ENCODE measurements at places on chromosomes 7 and 10.

DNA sequence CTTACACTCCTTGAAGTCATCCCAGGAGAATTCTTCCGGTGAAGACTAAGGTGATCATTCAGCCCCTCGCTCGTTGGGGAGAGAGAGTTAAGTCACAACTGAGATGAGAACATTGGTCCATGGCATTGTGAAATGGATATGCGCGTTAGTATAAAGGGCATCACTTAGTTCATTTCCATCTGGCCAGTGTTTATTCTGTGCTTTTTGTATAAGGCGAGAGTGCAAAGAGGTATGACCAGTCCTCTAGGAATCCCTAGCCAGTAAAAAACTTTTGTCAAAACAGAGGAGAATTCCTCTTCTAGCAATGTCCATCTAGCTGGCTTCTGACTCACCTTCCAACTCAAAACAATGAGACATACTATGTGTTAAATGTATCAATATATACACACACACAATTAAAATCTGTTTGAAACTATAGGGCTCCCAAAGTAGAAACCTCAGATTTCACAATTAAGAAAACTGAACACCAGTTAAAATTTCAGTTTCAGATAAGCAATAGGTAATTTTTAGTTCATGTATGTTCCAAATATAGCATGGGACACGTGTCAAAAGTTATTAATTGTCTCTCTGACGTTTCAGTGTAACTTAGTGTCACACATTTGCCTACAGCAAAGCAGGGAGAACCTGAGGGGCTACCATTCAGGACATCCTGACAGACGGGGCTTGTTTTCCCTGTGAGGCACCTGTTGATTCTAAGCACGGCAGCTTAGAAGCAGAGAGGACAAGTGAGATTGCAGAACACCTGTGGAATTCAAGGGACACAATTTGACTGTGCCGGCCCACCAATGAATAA is 158.9 kb downstream of the KLF6 start:
- DNase-seq = peak; percentile 80

DNA sequence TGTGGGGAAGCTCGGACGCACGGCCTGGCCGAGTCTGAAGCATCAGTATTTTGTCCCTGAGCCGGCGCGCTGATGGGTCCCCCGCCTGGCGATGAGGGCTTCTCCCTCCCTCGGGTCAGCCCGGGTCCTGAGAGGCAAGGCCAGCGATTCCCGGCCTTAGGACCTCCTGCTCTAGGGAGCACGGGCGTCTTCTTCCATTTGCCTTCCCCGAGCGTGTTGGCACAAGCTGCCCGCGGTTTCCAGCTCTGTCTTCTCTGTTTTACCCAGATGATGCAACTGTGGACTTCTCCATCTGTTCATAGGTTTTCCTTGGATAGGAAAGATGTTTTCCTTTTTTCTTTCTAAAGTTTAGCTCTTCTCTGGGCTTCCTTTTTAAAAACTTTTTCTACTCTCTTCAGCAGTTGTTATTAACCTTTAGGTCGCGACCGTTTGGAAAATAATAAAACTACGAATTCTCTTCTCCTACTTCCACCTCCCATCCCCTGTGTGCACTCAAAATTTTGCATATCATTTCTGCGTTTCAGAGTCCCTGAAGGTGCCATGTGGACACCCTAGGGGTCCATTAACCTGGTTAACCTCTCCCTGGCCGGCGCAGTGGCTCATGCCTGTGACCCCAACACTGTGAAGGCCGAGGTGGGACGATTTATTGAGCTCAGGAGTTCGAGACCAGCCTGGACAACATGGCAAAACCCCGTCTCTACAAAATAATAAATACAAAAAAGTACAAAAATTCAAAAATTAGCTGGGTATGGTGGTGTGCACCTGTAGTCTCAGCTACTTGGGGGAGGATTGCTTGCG is 1.4 kb upstream of the SLC25A28 start:
- DNase-seq = no peak

DNA sequence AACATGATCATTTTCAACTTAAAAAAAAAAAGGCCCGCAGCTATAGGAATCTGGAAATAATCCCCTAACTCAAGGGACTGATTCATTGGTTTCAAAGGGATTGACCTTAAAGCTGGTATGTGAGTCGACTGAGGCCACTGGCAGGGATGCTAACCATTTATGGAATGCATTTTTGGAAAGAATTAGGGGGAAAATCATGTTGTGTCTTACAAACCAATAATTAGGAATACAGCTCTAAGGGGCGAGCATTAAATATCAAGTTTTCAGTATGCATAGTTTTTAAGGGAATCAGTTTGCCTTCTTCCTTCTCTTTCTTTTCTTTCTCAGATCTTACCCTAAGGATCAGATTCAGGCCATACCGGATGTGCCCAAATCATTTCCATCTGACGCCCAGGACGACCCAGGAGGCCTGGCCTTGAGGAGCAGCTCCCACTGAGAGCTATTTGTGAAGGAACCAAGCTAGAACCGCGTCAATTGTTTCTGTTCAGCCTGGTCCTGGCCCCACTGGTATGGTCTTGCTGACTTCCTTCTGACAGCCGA is 48.7 kb downstream of the BPGM start:
- peak; percentile 28 for DNase-seq

DNA sequence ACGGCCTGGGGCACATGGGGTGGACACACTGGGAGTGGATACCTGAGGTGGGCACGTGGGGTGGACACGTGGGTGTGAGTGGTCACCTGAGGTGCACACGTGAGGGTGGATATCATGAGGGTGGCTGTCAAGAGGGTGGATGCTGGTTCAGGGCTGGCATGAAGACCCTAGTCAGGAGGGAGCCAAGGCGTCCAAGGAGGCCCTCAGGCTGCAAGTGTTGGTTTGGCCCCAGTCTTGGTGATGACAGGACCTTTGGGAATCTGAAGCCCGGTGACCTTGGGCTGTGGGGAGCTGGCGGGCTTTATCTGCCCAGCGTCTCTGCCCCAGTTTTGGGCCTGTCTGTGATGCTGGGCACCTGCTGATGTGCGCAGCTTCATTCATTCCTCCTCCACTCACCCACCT is 24.9 kb upstream of the PFKFB3 start:
- DNase-seq = no peak

DNA sequence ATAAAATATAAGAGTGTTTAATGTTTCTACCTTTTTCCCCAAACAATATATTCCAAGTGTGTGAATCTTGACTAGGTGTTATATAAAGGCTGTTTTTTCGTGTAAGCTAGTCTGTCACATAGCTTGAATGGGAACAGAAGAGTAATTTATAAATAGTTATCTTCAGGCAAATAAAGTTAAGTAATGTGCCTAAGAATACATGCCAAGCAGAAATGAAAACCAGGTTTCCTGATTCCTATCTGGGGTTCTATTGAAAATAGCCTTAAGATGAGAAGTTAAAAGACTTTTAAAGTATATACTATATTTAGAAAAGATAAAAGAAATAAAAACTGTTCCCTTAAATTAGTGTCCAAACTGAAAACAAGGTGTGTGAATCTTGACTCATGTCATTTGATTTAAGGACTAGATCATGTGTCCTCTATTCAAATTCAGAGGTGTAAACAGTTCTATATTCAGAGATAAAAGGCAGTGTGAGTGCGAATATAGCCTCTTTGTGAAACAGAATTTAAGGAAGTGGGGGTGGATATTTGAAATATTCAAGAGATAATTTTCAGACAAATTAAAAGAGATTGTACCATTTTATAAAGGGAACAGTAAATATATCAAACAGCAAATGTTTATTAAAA is 247.5 kb downstream of the THSD7A start:
- no peak for DNase-seq

DNA sequence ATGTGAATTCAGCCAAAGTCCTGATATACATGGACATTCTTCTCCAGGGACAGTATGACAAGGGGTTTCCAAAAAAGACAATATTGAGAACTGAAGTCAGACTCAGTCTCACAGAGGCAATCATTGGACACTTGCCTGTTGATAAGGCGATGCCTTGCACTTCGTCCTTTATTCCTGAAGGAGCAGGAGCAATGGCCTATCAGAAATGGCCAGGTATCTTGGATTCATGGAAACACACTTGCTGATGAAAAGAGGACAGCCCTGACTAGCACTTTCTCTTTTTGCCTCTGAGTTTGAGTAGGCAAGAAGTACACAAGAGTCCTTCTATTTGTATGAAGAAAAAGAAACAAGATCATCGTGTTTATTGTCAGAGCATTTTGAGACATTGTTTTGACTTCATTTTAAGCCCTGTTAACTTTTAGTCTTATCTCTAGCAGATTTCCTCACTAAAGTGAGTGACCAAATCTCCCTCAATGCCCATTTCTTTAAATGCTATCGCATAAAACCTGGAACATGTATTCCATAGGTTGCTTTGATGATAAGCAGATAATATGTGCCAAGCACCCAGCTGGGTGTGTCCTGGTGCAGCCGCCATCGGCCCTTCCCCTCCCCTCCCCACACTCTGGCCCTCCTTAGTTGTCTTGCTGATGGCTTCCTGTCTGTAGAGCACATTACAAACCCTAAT is 26.6 kb downstream of the ST8SIA6 start:
- no peak for DNase-seq

DNA sequence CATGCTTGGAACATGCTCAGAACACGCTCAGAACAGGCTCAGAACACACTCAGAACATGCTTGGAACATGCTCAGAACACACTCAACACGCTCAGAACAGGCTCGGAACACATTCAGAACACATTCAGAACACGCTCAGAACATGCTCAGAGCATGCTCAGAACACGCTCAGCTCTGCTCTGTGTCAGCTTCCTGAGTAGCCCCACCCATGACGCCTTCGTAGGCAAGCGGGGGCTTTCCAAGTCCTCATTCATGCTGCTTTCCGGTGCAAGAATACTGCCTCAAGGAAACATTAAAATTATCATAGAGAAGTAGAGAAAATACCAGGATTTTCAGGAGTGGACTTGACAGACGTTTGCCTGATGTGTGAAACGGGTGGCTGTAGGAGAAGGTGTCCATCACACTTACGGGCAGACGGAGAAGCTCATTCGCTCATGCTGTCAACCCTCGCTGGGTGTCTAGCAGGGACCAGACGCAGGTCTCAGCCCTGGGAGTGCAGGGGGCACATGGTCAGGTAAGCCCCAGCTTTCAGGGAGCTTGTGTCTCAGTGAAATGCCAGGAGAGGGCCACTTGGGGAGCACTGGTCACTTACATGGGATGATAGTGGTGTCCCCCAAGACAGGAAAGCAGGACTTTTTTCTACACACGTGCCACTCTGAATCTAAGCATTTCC is 24.7 kb downstream of the EN2 start:
- no peak for DNase-seq

GRCh38 chr10:60944058-60944909 is at the start of gene RHOBTB1:
RHOBTB1 (minus strand) TSS chr10:60944185; CDS start chr10:60911542, 32,643 bp downstream.
- peak; percentile 74 for DNase-seq

- no peak for DNase-seq
Measured at GRCh38 chr10:34018784-34019183, 684.3 kb upstream of the NRP1 start.

Data from brain microvascular endothelial cell (primary cell).